ENCODE measurements at places on chromosomes 13 and 19.

DNA sequence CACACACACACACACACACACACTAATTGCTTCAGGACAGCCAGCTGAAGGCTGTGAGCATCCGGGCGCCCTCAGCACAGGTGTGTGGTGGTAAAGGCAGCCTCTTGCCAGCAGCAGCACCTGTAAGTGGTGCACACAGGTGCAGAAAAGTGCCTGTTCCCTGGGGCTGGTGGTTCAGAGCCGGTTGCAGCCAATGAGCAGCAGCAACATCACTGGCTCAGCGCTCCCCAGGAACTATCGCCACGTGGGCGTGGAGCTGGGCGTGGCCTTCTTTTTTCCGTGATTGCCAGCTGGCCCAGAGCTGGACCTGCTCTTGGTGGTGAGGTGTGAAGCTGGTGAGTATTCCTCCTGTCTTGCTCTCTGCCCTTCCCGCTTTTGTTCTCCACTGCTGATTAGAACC is at the start of gene NLRP5:
Gene NLRP5, plus strand, starts transcription at position 289 of the 400 bp plus-strand sequence.
- DNase-seq: no peak

DNA sequence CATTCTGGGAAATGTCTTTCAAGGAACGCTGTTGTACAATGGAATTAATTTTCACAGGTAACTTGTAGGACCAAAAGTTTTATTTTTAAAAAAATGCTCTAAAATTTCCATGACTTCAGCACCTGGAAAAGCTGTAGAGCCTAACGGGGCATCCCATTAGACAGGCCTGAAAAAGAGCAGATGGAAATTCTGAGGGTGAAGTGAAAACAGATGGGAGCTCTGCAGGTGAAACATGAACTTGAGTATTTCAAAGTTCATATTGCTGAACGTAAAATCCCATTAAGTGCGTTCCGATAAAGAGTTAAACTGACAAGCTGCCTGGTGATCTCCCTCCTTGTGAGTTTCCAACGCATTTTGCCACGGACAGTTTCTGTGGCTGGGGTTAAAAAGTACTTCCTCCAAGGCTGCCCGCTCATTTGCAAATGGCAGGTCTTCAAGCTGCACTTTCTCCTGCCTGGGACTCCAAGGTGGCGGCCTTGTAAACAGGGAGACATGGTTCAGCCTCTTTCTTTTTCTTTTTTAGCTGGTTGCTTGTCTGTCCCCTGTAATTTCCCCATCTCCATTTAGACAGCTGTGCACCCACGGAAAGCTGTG is 450.4 kb downstream of the FGF9 start:
- DNase-seq: no peak

DNA sequence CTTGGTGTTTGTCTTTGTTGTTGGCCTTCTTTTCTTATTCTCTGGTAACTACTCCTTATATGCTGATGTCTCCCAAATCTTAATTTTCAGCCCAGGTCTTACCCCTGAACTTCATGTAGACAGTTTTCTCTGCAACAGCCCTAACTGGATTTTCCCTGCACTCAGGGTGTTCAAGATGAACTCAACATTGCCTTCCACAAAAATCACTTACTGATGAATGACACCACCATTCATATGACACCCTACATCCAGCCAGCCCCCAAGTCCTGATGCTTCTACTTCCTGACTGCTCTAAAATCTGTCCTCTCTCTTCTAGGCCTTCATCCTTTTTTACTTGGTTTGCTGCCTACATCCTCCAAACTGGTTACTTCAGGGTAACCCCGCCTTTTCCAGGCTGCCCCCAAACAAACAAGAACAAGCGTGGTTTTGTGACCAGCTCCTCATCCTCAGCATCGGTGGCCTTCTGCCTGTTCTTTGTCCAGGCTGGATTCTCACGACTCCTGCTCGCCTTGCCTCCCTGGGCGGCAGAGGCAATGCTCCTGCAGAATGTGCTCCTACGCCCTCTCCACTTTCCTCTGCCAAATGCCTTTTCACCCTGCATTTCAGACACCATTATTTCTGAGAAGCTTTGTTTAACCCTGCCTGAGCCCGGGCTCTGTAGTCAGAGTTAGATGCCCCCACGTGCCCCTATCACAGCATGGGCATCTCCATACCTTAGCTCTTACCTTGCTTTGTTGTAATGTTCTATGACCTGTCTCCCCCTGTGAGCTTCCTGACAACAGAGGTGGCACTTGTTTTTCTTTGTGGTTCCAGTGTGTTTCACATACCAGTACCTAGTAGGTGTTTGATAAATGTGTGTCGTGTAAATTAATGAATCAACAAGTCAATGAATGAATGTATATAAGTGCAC is 61.8 kb downstream of the WDFY2 start:
- no peak for DNase-seq

GRCh38 chr13:38950987-38951386 is 39.6 kb downstream of the STOML3 start:
- no peak for DNase-seq

GRCh38 chr19:5282901-5283300 is 57.7 kb downstream of the PTPRS start:
- DNase-seq: no peak

DNA sequence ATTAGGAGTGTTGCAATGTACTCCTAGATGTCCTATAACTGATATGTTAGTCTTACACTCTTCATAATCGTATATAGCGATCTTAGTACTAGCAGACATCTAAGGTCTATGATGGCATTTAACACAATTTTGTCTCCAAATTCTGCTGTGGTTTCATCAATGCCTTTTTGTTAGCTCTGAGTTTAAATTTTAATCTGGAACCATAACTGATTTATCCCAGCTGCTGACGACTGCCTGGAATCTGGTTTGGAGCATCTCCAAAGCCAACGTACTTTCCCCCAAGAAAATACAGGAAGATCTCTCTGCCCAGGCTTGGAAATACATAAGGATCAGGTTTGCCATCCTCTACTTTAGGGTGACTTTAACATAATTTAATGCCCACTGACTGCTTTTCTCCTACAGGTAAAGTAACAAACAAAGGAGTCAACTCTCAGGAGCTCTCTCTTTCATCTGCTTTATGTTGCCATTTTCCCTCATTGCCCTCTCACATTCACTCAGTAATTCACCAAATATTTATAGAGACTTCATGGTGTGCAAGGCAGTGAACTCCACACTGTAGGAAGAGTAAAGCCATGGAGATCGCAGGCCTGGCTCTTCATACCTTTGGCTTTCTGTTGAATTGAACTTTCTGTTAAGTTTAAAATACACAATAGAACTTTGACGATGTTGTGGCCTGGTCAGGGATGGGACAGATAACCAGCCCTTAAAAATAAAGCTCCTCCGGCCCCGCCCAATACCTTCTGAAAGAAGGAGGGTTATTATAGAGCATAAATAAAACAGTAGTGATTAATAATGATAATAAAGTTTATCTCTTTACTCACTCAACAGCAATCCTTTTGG is 23.3 kb upstream of the SPART start:
- no peak for DNase-seq

- no peak for DNase-seq
These were observed 7.9 kb upstream of the DPY19L3 start for GRCh38 chr19:32397671-32398101.

DNA sequence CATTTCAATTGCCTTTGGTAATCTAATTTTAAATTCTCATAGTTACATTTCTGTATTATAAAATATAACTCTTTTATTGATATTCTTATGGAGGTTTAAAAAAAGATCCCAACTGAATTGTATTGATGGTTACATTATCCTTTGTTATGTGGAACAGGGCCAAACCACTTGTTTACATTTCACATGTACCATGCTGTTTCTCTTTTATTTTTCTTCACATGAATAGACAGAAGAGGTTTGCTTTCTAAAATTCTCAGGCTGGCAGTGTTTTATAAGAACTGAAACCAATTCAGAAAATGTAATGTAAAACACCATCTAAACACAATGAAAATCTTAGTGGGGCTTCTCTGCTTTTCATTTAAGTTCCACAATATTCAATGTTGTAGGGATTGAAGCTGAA is 122.5 kb downstream of the GPC5 start:
- peak; percentile 69 for DNase-seq

GRCh38 chr19:13404236-13404635 is 102.0 kb downstream of the CACNA1A start:
- DNase-seq: peak; percentile 6

DNA sequence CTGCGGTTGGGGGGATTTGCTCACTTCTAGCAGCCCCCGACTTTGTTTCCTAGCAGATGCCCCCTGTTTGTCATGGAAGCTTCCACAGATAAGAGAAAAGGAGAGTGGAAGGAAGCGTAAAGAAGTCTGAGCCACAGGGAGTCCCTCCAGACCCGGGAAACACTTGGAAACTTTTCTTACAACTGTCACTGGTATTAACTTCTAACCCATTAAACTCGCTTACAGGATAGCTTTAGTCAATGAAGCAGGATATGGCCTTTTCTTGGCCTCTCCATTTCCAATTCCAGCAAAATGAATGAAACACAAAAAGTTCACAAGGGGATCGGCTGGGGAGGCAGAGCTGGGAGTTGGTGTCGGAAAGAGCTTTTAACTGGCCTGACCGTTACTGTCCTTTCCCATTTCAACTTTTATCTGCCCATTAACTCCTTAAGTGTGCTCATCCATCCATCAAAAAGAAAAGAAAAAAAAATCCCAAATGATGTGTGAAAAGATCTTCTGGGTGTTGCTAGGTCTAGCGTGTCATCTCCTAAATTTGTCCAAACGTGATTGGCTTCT is 231.9 kb upstream of the ARGLU1 start:
- no peak for DNase-seq

DNA sequence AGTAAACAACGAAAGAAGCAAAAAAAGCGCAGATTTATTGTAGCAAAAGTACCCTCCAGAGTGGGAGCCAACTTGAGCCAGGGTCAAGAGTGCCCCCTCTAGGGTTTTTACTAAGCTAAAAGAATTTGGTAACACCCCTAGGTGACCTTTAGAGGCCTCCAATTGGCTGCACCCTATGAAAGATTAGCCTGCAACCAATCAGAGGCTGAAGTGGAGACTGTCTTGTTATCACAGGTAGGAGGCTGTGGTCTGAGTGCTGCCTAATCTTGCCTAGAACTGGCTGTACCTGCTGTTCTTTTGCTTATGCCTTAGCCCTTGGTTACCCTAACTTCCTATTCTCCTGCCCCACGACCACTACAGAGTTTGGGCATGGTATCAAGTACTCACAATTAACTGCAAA is 38.3 kb downstream of the ANKRD10 start:
- no peak for DNase-seq

DNA sequence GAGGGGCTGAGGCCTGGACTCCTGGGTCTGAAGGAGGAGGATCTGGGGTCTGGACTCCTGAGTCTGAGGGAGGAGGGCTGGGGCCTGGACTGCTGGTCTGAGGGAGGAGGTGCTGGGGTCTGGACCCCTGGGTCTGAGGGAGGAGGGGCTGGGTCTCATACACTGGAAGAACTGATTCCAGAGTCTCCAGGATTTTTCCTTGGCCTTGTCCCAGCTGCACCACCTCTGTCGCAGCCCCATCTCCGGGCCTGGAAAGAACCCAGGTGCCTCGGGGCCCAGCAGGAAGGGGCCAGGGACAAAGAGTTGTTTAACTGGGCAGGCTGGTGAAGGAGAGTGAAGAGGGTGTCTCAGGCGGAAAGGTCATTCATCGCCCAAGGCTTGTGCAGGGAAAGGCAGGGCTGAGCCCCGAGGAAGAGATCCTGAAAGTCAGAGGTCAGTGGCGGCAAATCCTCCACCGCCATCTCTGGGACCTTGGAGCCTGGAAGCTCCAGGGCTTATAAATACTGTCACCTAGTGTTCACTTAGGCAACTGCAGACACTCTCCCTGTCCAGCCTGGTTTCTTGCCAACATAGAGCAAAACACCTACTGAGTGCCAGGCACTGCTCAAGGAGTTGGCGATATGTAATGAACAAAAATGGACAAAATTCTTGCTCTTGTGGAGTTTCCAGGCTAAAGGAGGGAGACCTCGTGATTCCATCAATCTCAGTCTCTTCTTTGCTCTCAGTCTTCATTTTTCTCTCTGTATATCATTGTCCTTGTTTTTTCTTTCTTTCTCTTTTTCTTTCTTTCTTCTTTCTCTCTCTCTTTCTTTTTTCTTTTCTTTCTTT is 4.4 kb upstream of the KCNN4 start:
- DNase-seq: peak; percentile 55

GRCh38 chr19:41205995-41206394 is 13.0 kb downstream of the CYP2S1 start:
- no peak for DNase-seq

GRCh38 chr13:110012102-110012739 is 225.8 kb upstream of the IRS2 start:
- DNase-seq: no peak

GRCh38 chr19:3982701-3983541 is 2.3 kb downstream of the EEF2 start:
- DNase-seq: no peak

DNA sequence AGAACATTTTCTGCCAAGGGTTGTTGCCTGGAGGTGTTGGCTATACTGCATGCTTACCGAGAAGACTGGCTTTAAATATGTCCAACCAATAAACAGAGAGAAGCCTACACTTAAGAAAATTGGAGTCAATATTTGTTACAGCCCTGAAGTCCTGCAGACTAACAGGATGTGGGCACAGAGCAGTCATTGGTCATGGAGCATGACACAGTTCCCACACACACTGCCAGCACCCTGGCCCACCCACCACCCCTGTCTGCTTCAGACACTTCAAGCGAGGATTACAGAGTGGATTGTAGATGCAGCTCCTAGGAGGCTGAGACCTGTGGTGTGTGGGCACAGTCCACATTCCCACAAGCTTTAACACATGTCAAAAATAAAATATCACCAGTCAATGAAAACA is 21.0 kb upstream of the SERP2 start:
- DNase-seq: no peak

DNA sequence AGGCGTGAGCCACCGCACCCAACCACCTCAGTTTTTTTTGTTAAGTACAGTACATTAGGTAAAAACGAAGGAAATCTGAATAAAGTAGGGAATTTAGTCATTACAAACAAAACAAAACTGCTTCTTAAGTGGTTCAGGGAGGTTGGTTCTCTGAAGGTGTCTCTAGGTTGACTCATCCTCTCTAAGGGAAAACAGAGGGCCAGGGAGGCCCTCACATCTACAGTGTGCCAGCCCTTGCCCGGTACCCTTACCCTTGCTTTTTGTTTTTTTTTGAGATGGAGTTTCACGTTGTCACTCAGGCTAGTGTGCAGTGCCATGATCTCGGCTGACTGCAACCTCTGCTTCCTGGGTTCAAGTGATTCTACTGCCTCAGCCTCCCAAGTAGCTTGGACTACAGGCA is 17.2 kb upstream of the JUND start:
- DNase-seq: no peak
